ENCODE measurements at places on chromosomes 12 and 14. TPM values are rescaled to one million over a fixed set of nuclear protein-coding genes. Genes with fewer than 3 reads are reported as not detected.

- H3K27ac ChIP-seq: no peak overlapping the region
- H3K4me1 ChIP-seq: no peaks in the 10 kb centered on the region
- H3K4me3 ChIP-seq: no peak overlapping the region
- no peaks in the 10 kb centered on the region for H3K27me3 ChIP-seq
Measured at GRCh38 chr12:108478611-108479206, 36.4 kb upstream of the FICD start.

DNA sequence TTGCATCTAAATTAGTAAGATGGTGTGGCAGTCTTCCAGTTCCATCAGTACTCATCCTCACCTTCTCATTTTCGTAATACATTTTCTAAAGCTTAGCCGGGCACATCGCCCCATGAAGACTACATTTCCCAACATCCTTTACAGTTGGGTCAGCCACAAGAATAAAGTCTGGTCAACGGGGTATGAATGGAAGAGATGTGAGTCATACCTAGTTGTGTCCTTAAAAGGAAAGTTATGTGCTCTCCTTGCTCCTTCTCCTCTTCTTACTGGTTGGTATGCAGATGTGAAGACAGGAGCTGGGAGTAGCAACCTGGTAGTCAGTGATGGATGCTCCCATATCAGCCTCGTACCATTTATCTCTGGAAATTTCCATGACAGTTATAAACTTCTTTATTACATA lies 35.9 kb upstream of the EGLN3 start:
- no peaks in the 10 kb centered on the region for H3K36me3 ChIP-seq
- no peaks in the 10 kb centered on the region for H3K4me1 ChIP-seq

GRCh38 chr12:80709811-80710726 lies 2.6 kb downstream of the MYF6 start:
- H3K27me3 ChIP-seq: no peaks in the 10 kb centered on the region
- peaks cover 11% of the 10 kb centered on the region for H3K4me1 ChIP-seq
- H3K36me3 ChIP-seq: no peaks in the 10 kb centered on the region
- peak; percentile 7 for DNase-seq
- H3K27ac ChIP-seq: no peak overlapping the region

GRCh38 chr12:92193846-92194245 lies 48.2 kb upstream of the BTG1 start:
- no peaks in the 10 kb centered on the region for H3K4me1 ChIP-seq
- no peaks in the 10 kb centered on the region for H3K36me3 ChIP-seq
- no peak overlapping the region for H3K4me3 ChIP-seq
- no peak for DNase-seq

- H3K4me1 ChIP-seq: peaks cover 21% of the 10 kb centered on the region
- H3K27ac ChIP-seq: no peak overlapping the region
- no peak for DNase-seq
Measured at GRCh38 chr12:50056639-50056976, 788 bp upstream of the ASIC1 start.

The SLC4A8 gene
- total RNA-seq: 1.6 TPM

The PTPN6 gene
- total RNA-seq: 19.4 TPM

The COL2A1 gene
- not detected for total RNA-seq
